ENCODE measurements at places on chromosomes 12 and 14.

GRCh38 chr14:96072076-96072475 is 32.9 kb downstream of the C14orf132 start:
- no peak for DNase-seq

DNA sequence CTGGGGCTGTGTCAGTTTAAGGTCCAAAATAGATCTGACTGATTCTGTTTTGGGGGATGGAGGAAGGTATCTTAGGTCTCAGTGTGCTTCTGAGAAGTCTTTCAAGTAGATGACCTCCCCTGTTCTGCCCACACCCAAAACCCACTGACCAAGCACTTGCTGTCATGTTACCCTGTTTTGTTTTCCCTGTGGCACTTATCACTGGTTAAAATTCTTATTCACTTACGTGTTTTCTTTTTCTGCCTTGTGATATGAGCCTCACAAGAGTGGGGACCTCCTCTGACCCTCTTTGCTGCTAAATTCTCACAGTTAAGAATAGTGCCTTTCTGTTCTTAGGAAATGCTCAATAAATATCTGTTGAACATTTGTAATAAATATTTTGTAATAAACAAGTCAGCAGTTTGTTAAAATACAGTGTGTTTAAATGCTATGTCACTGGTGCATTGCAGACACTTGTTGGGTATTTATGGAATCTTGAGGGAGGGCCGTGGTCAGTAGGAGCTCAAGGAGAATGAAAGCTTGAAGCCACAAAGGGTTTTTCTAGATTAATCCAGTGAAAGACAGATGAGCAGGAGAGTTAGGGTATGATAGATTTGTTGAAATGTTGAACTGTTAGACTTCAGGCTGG is 20.9 kb downstream of the PLEKHA5 start:
- peak; percentile 23 for DNase-seq

DNA sequence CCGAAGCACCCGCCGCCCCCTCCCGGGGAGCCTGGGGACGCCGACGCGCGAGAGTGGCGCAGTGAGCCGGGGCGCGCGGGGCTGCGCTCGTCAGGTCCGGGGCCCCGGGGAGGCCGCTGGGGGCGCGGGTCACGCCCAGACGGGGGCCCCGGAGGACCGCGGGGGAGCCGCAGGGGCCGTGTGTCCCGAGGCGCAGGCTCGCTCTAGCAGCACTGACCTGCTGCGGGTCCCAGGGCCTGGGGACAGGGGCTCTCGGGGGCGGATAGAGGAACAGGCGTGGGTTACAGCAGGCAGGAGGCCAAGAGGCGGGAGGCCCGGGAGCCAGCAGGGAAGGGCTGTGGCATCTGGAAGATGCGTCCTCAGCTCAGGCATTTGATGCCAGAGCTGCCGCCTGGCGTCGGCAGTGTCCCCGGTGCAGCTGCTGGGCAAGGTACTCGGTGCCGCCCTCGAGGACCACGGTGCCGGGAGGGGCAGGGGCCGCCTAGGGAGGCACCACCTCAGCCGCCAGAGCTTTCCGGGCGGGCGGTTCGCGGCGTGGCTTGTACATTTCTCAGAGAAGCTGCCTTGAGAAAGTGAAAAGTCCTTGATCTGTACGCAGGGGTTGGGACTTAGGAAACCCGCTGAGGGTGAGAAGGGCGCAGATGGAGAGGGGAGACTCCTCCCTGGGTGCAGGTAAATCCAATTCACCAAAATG is 1.2 kb downstream of the WNT5B start:
- DNase-seq = no peak

DNA sequence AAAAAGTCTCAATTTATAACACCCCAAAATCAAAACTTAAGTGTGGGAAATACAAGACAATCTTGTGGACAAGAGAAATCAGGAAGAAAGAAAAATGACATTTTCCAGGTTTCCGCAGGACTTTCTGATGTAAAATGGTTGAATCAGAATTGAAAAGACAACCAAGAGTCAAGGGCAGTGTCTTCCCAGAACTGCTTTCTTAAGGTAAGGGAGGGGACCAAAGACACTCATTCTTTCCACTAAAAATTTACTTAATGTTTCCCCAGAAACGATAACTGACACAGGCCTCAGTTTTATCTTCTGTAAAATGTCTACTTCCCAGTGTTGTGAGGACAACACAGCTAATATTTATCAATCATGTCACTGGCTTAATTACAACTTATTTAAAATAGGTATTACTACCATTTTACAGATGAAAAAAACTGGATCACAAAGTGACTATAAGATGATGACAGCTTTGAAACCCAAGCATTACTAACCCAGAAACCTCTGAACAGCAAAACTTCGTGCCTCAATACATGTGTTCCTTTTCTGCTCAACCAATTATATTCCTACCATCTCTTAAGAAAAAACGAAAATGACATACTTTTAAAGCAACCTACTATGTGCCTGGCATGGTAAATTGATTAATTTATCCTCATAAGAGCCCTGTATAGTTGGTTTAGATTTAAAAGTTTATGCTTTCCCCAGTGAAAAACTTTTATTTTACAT is 4.6 kb downstream of the SINHCAF start:
- no peak for DNase-seq

DNA sequence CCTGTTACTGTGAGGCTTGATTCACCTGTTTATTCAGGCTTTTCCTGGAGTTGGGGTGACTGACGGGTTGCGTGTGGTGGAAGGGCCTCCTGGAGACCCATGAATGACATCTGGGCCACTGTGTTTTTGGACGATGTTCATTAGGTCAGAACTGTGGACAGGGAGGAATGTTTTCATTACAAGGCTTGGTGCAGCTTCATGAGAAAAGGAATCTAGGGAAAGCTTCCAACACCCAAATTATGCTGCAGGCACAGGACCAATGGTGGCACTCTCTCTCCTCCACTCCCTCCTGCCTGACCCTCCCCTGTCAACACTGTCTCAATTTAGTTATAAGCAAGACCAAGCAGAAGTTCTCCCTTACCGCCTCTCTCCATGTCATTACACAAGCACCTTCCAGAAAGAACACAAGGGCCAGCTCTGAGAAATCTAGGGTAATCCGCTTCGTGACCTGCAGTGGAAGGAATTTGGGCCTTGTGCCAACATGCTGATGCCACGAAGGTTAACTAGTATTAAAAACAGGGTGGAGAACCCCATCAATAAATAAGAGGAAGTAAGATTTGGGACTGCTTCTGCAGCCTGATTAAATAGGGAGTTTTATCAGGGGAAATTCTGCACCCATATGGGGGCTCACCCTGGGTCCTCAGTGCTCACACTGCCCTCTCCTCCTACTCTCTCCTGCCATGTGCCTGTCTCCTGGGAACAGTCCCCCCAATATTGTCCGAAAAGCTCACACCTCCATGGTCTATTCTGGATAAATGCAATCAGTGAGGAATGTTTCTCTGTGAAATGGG is 200.3 kb downstream of the KTN1 start:
- peak; percentile 80 for DNase-seq

DNA sequence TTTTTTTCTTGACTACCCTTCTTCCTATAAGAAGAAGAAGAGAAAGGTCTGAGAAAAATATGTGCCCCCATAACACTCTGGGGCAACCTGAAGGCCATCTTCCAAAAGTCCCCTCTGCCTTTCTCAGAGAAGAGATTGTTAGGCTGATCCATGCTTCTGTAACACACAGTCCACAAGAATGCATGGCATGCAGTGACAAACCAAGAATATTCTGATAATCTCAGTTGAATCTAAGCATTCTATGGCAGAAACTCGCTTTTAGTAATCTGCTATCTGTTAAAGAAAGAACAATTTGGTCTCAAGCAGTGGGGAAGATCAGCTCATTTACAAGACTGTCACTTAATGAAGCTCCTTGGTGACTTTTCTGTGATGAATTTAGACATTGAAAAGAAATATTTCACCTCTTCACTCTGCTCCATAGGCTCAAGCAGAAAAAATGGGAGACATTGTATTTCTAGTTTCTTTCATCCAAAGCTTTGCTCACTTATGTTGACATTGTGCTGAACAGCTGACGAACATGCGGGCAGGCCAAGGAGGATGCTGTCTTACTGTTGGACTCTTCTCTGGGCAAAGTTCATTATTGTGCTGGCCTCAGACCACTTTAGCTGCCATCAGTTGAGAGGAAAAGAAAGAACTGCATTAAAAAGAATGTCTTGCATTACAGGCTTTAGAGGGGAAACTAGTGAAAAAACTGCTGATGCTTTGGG is 957.1 kb downstream of the DIO2 start:
- peak; percentile 7 for DNase-seq

DNA sequence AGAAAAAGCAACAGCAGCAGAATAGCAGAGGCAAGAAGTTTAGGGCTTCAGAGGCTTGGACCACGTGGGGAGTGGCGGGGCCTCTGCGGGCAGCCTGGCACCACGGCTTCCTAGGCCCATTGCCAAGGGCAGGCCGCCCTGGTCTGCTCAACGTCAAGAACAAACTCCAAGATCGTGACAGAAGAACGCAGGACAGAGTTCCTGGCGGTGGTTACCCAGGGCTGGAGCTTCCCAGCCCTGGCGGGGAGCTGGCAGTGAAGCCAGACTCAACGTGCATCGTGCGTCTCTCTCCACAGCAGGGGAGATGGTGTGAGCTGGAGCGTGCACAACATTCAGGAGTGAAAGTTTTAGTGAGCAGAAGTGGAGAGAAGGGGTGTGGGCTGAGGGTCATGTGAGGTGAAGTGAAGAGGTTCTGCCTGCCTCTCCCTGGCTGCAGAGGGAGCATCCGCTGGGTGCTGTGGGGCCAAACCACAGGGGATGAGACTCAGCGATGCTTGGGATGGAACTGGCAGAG is 13.9 kb upstream of the CACNA2D4 start:
- DNase-seq = peak; percentile 75

DNA sequence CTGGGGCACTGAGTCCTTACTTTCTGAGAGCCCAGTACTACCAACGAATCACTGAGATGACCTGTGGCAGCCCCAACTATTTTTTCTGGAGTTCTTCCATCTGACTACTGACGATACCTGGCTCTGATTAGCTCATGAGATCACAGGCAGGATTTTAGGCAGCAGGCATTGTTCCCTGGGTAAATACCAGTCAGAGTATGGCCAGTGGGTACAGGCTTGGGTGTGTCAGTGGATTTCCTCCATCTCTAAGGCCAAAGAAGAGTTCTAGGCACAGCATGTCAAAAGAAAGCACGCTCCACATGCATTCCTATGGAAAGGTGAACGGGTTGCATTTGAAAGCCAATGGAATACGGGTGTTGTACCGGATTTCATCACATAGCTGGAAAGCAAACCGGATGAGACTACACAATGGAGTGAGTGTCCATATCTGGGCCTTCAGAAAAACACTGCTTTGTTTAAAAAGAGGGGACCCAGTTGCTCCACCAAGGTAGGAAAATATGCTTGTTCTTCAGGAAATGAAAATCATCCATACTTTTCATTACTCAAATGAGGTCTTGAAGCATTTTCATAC is 55.0 kb downstream of the PAX9 start:
- no peak for DNase-seq

DNA sequence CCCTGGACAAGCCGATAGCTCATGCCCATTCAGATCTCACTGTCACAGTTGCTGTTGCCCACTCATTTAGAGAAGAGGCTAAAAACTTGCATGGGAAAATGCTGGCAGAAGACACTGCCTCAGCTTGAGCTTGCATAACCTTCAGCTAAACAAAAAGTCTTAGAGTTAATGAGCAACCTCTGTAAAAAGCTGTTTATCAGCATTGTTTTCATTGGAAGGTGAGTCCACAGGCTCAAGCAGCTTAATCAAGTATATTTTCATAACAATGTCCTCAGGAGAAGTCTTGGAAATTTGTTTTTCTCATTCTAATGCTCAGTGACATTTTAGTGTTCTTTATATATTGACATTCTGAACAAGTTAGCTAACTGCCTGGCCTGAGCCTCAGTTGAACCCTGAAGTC is 872.9 kb downstream of the TMTC2 start:
- no peak for DNase-seq

DNA sequence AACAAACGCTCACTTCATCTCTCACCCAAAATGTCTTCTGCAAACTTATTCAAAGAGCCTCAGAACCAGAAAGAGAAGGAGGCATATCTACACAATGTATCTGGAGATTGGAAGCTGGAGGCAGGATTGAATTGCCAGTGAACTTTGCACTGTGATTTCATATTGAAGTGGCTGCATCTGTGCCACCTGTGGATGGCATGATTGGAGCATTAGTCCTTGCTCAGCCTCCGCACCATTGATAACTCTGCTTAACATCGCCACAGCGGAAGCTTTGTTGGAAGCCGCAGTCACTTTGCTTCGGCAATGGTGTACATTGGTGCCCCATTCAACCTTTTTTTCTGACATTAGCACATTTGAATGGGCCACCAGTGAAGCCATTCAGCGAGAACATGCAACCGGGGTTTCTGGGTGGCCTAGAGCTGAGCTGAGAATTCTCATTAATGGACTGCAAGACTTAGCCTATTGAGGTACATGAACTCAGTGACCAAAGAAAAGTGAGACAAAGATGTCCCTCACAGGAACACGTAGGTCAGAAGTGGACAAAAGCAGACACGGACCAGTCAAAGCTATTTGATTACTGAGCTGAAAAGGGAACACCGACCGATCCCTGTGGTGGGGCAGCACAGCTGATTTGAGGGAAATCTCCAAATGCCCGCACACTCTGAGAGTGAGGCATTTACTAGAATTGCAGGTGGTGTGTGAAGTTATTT is 130.4 kb downstream of the BRMS1L start:
- DNase-seq = no peak

GRCh38 chr12:105100998-105101397 is 6.5 kb upstream of the WASHC4 start:
- peak; percentile 66 for DNase-seq

- no peak for DNase-seq
Measured at GRCh38 chr12:62983594-62983993, 48.6 kb upstream of the PPM1H start.

GRCh38 chr14:70472253-70473159 is 20.5 kb downstream of the ADAM21 start:
- DNase-seq = no peak

- peak; percentile 74 for DNase-seq
Measured at GRCh38 chr14:72948481-72949138, 22.3 kb downstream of the DCAF4 start.

DNA sequence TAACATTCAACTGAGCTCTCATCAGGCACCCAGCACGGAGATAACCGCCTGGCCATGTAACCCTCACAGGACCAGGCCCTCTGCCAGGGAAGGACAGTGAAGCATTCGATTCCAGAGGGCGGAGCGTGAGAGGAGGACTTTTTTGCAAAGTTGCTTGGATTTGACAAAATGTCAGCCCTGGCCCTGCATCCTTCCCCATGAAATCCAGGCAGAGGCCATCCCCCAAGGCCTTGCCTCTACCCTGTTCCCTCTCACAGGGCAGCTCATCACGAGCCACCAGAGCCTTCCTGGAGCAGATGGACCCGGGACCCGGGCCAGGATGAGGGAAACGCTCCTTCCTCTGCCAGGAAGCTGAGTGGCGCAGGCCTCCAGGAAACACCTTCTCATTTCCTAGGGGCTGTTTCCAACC is 17.0 kb downstream of the CAMKK2 start:
- DNase-seq = peak; percentile 67

DNA sequence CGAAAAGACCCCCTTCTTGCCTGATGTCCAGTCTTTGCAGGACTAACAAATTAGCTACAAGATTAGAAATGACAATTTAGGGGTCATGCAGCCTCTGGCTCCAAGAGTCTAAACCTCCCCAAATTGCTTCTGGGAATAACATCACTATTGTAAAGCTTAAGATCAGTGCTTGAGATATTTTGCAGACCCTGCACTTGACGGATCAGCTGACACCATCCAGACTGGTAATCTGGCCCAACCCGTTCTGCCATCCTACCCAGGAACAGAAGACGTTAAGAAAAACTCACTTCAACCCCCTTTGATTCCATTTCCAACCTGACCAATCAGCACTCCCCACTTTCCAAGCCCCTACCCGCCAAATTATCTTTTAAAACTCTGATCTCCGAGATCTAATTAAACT is 236.7 kb upstream of the KRR1 start:
- no peak for DNase-seq
